ENCODE measurements at places on chromosomes 16 and 17.

- no peak for DNase-seq
Observed at GRCh38 chr16:56005958-56006357, 130.8 kb upstream of the CES5A start.

GRCh38 chr16:68662035-68662434 lies 16.9 kb downstream of the CDH3 start:
- DNase-seq, result no peak

GRCh38 chr17:43855061-43855460 lies 8.1 kb downstream of the CD300LG start:
- DNase-seq, result no peak

- DNase-seq, result no peak
Observed at GRCh38 chr16:84598360-84598759, 19.5 kb downstream of the COTL1 start.

GRCh38 chr16:89892055-89892630 lies 18.8 kb downstream of the TCF25 start:
- DNase-seq, result no peak

DNA sequence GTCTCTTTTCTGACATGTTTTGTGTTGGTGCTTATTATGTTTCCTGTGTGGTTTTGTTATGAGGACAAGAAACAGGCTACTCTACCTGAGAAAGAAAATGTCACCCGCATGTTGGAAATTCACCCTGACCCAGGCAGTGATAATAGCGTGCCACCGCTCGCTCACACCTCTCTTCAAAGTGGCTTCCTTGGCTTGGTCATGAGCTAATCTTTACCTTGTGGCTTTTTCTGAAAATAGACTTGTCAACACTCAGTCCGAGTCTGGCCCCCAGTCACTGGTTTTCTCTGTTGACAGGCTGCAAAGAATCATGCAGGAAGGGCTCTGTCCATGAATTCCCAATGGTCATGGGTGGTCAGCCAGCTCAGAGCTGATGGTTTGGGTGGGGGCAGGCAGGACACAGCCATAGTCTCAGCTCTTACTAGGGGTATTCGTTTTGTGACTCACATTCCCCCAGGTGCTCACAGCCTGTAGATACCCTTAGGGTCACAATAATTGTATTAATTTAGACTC lies 121.3 kb upstream of the CACNG5 start:
- DNase-seq, result peak; percentile 65

DNA sequence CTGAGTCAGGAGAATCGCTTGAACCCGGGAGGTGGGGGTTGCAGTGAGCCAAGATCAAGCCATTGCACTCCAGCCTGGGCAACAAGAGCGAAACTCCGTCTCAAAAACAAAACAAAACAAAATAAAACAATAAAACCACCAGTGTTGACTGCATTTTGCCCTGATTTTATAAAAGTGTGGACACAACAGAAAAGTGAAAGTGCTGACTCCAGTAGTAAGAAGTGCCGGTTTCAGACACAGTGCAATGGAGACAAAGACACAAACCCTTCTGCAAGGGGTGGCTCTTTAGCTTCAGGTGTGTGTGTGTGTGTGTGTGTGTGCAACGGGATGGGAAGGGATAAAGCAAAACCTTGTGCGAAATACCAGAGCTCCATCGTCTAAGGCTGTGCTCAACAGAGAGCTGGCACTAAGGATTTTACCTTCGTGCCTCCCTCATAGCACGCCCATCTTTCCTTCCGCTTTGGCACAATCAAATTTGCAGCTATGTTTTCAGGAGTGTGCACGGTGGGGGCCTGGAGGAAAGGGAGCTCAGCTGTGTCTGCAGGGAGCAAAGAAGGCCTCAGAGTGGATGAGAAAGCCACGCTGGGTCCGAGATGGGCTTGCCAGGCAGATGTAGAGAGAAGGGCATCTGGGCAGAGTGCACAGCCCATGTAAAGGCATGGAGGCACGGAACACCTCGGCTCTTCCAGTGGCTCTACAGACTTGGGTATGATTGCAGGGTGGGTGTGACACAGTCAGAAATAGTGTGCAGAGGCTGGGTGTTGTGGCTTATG lies 15.5 kb downstream of the MXRA7 start:
- DNase-seq, result no peak

DNA sequence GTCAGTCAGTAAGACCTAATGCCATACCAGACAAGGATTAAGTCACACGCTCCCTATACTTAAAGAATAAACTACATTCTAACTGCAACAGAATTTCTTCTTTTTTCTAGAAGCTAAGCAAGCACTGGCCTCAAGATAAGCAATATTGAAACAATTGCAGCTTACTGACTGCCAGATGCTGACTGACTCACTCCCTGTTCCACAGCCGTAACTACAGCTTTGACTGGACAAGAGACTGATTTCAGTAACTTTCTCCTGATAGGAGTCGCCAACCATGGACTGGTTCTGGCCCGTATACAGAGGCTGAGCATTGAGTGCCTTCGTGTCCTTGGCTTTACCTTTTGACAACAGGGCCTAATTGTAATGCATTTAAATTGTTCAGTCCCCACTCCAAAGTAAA lies 67.9 kb downstream of the TRIM37 start:
- DNase-seq, result no peak

- DNase-seq, result no peak
Observed at GRCh38 chr16:74455619-74456289, 34.5 kb upstream of the CLEC18B start.

GRCh38 chr17:82937411-82938371 lies 97.9 kb upstream of the ZNF750 start:
- no peak for DNase-seq

DNA sequence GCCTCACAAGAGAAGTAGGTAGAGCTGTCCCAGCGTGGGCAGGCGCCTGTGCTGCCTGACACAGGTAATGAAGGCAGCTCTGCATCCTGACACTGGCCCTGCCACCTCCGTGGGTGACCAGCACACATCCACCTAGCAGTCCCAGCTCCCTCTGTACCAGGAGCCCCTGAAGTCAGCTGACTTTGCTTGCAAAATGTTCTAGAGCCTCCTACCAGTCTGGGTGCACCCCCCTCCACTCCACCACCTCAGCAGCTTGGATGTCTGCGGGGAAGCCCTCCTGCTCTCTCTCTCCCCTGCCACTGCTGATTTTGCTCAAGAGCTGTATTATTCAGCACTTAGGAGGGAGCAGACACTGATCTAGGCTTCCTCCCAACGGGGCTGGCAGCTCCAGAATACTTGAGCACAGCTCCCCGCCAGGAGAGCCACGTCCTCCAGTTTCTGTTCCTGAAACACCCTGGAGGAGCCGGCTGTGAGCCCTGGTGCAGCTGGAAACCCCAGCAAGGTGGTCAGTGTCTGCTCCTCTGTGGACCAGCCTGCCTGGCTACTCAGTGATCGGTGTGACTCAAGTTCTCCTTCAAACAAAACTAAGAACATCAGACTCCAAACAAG lies 1.0 kb downstream of the RNF166 start:
- no peak for DNase-seq

DNA sequence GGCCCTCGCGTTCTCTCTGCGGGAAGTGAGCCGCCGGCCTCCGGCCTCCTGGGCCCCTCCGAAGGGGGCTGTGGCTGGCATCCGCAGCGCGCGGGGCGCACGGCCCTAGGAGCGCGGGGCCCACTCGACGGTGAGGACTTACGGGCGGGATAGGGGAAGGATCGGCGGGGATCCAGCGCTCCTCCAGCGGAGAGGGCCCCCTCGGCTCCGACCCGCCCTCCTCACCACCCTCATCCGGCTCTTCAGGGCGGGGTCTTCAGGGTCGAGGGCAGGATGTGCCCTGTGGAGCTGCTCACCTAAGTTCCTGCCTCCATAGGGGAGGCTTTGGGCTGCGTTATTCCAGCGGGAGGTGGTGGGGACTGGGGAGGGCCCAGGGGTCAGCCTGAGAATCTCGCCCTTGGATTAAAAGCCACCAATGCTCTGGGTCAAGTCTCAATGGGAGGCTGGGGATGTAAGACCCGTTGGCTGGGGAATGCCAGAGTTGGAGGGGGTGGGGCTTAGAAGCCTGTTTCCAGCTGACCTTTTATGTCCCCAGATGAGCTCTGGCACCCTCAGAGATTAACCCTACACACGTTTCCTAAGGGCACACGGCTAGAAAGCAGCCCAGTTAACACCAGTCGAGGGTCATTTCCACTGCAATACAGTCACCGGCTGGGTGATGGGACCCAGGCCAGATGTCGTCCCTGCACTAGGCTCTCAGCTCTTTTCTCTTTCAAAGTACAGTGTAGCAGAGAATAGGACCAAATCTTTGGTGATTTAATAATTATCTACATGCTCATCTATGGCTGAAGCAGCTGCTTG lies 13.4 kb downstream of the TBX2 start:
- no peak for DNase-seq

DNA sequence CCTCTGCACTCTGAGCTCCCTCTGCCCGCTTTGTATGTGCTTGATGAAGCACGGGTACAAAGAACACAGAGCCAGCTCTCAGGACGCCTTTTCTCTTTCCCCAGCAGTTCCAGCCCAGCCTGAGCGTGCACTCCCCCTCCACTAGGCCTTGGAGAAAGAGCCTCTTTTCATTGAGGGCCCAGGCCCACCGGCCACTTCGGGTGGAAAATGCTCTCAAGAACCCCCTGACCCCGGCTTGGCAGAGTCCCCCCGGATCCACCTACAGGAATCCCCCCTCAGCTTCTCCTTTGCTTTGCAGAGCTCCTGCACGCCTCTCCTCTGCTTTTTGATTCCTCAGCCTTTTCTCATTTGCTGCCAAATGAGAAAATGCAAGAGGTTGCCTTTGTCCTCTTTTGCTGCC lies 30.2 kb downstream of the MRC2 start:
- DNase-seq, result no peak

- DNase-seq, result no peak
Observed at GRCh38 chr16:29714972-29715371, 30.8 kb downstream of the C16orf54 start.

DNA sequence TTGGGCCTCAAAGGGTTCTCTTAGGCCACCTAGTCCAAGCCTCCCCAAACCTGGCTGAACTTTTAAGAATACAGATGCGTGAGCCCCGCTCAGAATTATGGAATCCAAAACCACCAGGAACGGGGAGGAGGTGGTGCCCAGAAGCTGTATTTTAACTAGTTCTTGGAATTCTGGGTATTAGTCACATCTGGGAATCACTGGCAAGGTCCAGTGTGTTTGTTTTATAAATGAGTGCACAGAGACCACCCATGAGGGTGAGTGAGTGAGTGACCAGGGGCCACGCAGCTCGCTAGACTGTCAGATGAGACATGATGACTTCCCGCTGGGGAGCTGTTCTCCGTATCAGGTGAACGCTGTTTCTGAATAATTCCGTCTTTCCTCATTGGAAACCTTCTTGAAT lies 14.2 kb downstream of the KLHL36 start:
- no peak for DNase-seq

DNA sequence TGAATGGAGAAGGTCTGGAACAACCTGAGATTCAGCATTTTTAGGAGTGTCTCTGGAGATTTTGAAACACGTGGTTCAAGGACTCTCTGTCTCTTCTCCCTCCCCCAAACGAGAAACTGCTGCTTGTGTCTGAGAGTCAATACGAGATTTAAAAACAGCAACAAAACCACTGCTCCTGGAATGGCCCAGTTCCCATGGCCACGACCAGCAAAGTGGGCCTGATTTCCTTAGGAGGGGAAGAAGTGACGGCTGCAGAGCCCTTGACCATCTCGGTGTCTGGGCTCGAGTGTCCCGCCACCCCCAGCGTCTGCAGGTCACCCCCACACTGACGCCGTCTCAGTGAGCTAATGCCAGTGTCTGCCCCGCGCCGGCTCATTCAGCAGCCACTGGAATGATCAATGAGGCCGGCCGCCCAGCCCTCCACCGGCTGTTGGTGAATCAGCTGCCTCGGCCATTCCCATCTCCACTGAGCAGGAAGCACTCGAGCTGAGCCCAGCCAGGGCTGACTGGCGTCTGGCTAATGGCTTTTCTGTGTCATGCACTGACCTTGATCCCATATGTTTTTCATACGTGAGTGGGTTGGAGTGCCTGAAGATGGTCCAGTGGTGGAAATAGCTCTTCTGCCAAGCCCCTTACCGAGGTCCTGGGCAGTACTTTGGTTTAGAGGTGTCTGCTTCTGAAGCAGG lies 151.8 kb downstream of the PITPNC1 start:
- no peak for DNase-seq

- peak; percentile 10 for DNase-seq
Observed at GRCh38 chr16:24609740-24610415, 70.5 kb downstream of the RBBP6 start.

GRCh38 chr16:81723098-81723723 lies 55.9 kb upstream of the PLCG2 start:
- peak; percentile 58 for DNase-seq
